Cardiac septum (tissue), 1 donor: ENCODE measurements at places on chromosomes 6 and 20. TPM values are rescaled to one million over a fixed set of nuclear protein-coding genes. Genes with fewer than 3 reads are reported as not detected.

- no peak for DNase-seq
Observed at GRCh38 chr6:2714111-2714895, 36.4 kb downstream of the MYLK4 start.

DNA sequence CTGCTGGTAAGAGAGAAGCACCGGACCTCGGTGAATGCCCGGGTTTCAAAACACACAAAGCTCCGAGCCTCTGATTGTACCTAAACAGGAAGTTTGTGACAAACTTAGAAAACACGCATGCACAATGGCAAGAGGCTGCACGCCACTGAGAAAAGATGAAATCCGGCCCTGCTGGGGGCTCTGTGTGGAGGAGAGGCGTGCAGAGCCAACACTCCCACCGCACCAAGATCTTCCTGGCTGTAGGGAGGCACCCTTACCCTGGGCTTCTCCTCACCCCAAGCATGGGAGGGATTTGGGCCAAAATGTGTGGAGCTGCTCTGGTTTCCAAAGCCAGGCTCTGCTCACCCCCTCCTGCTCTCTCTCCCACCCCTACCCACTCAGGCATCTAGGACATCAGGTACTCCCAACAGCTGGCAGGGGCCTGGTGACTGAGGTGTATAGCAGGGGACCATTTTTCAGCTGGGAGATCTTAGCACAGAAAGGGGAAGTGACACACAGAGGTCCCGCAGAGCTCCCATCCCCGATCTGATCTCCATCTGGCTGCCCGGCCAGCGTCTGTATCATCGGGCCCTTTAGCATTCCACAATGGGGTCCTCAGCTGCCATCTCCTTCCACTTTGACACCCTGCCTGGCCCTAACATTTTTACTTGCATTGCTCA, 84.2 kb downstream of the TRERF1 start:
- DNase-seq: peak; percentile 84

GRCh38 chr6:128827675-128828464, 55.1 kb upstream of the LAMA2 start:
- no peak for DNase-seq

DNA sequence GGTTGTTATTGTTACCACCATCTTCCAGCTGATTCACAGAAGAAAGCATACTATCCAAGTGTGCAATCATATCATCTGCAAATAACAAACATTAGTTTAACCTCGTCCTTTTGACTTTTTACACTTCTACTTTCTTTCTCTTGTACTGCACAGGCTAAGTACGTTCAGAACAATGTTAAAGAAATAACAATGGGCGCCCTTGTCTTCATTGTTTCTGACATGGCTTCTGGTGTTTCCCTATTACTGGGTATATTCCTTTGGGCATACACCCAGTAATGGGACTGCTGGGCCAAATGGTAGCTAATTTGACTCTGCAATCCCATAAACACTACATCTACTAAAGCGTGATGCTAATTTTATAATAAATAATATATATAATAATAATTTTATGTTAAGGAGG, 146.7 kb downstream of the GJA10 start:
- no peak for DNase-seq

DNA sequence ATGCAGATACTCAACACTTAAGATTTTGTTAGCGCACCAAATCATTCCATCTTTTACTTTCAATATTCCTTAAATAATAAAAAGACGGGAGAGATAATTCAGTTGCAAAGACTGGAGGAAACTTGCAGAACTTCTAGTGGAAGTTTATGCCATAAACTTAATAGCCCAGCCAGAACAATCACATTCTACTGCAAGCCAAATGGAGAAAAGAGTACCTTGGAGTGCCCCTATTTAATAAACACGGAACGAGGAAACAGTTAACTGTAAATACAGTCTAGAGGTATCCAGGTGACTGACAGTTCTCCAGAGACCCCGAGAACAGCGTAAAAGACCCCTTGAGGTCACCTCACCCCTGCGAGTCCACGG, 635 bp downstream of the SLC35B3 start:
- DNase-seq: no peak

TSPO2 gene
- not detected for total RNA-seq

THBS2 gene
- total RNA-seq: 28.8 TPM

PSMB1 gene
- 150 TPM for total RNA-seq

DNA sequence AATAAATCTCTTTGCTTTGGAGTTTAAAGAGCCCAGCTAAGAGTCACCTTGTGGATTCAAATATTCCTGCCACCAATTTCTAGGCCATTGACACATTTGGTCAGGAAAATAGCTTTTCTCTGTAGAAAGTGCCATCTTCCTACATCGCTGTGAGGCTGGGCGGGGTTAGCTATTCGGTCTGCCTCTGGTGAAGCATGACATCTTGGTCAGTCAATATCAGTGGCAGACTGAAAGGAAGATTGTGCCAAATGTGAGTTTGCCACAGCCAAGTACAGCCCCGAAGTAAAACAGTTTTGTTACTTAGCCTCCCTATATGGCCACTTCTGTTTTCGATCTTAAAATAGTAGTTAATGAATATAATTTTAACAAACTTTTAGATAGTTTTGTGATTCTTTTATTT, 65.5 kb upstream of the FABP7 start:
- DNase-seq: no peak

DNA sequence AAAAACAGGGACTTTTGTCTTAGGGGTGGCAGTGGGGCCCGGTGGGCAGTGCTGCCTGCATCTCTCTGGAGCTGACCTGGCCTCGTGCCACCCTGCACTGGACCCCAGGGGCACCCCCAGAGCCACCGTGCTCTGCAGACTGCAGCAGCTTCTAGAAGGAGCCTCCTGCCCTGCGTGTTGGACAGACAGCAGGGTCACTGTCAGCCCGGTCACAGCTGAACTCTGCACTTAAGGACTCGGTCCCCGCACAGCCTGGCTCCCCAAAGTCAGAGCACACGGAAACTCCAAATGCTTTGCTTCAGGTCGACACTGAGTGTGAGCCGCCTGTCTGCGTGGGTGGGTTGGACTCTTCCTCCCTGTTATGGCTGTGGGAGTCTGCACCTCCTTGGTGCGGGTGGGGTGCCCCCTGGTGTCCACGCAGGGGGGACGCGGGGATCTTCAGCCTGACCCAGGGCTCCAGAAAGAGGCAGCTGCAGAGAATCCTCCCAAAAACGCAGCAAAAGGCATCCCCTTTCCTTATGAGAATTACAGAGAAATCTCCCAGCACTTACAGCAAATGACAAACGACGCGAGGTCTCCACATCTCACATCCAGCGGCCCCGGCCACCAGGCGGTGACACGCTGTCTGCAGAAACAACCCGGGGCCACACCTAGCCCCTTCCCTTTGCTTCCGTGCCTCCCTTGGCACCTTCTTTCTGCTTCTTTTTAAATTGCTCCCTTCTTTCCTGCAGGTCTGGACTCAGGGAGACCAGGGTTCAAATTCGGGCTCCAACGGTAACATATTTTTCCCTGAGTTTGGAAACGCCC, 36.3 kb upstream of the DACT2 start:
- DNase-seq: no peak

DNA sequence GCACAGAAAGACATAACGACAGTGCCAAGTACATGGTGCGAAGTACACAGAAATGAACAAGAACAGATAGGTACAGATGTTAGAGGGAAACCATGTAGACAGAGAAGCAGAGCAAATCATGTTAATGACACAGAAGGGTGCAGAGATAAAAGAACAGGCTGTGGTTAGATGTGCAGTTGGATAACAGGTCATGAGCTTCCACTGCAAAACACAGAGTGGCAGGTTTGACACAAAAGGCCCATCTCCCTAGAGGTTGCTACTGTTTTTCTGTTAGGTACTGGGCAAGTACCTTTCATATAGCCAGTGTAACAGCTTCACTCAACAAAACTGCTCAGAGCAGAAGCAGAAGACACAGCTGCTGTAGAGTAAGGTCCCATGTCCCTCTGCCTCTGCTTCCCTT, 84.6 kb downstream of the AK9 start:
- no peak for DNase-seq
